ENCODE measurements at places on chromosomes 4 and X.

DNA sequence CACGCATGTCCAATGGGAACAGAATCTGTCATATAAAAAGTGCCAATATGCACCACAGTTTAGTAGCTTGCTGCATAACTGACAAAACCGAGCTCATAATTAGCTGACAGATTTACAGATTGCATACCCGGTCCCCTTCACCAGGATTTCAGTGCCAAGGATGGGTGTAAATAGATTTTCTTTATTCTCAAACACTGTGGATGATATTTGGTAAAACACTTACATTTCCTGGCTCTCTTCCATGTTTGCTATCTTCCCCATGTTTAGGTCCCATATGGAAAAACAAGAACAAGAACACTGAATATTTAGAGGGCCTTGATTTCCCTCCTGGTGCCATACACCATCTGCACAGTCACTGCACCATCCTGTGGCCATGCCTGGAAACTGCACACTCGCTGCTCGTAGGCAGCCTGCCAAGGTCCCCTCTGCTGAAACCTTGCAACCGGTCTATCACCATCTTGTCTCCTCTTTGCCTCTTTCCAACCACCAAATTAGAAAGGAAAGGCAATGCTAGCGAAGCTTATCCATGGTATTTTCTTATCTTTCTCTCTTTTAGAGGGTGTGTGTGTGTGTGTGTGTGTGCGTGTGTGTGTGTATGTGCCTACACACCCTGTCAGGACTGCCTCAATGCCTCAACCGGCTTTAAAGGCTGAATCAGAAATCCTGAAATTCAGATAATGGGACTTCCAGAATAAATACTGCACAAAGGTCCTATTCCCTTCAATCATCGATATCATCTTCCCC, 124.2 kb upstream of the MBNL3 start:
- DNase-seq, result no peak

DNA sequence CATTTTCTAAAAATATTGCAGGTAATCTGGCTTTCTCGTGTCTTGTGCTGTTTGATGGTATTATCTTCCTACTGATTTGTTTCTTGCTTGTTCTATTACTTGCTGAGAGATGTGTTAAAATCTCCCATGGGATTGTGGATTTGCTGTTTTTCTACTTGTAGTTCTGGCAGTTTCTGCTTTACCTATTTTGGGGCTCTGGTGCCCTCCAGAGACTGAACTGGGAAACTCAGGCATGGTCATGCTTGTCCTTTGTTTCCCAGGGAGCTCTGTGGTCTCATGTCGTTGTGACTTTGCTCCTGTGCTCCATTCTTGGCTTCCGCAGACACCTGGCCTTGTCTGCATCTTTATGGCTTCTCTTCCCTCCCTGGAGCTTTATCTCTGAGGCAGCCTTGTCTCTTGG, 39.5 kb downstream of the NSD2 start:
- DNase-seq, result no peak

- DNase-seq, result no peak
Observed at GRCh38 chr4:80431203-80431965, 95.9 kb downstream of the CFAP299 start.

DNA sequence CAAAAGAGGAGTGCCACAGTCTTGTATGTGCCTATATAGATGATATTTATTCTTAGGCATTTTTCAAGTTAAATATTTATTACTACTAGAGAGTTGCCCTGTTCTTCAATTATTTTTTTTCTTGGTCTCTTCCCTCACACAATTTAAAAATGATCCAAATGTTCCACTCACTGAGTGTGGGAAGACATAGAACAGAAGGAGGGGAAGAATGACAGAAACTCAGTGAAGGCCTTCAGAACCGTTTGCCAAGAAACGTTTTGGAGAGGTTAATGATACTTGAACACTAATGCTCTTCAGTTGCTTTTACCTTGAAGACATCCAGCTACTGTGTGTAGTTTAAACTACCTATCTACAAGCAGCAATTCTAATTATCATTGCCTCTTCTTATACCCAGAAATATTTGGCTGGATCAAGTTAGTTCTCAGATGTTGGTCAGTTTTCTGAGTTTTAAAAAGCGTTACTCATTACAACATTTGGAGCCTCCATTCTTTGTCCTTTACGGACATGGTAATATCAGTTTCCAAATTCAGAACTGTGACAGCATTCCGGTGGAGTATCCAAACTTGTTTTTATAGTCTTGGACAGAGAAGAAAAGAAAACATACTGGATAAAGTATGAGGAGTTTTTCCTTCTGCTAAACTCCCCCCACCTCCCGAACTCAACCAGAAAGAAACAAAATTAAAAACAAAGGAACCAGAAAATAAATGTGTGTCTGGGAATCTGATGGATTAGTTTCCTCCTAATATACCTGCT, 389.7 kb downstream of the SPRY1 start:
- no peak for DNase-seq

- DNase-seq, result no peak
Observed at GRCh38 chrX:16347968-16348670, 180.8 kb downstream of the MAGEB17 start.

- no peak for DNase-seq
Observed at GRCh38 chr4:10703766-10704429, 19.3 kb upstream of the CLNK start.

GRCh38 chr4:91447168-91447567, 856.6 kb upstream of the GRID2 start:
- no peak for DNase-seq

GRCh38 chrX:155148724-155149537, 67.3 kb upstream of the VBP1 start:
- no peak for DNase-seq

- no peak for DNase-seq
Observed at GRCh38 chrX:56853436-56853835, 124.4 kb downstream of the NBDY start.

DNA sequence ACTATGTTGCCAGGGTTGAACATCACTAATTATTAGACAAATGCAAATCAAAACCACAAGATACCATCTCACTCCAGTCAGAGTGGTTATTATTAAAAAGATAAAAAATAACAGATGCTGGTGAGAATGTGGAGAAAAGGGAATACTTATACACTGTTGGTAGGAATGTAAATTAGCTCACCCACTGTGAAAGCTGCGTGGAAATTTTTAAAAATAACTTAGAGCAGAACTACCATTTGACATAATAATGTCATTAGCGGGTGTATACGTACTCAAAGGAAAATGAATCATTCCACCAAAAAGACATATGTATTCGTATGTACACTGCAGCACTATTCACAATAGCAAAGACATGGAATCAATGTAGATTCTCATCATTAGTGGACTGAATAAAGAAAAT, 48.6 kb upstream of the UGT2A1 start:
- no peak for DNase-seq

- DNase-seq, result no peak
Observed at GRCh38 chr4:186958726-186959350, 235.2 kb upstream of the FAT1 start.

- DNase-seq, result no peak
Observed at GRCh38 chr4:111499706-111500105, 645.5 kb upstream of the FAM241A start.

GRCh38 chr4:36064117-36064516, 180.2 kb downstream of the ARAP2 start:
- no peak for DNase-seq

- no peak for DNase-seq
Observed at GRCh38 chrX:110440016-110440805, 81.6 kb downstream of the RTL9 start.

- no peak for DNase-seq
Observed at GRCh38 chr4:121183989-121184388, 19.9 kb upstream of the TNIP3 start.

DNA sequence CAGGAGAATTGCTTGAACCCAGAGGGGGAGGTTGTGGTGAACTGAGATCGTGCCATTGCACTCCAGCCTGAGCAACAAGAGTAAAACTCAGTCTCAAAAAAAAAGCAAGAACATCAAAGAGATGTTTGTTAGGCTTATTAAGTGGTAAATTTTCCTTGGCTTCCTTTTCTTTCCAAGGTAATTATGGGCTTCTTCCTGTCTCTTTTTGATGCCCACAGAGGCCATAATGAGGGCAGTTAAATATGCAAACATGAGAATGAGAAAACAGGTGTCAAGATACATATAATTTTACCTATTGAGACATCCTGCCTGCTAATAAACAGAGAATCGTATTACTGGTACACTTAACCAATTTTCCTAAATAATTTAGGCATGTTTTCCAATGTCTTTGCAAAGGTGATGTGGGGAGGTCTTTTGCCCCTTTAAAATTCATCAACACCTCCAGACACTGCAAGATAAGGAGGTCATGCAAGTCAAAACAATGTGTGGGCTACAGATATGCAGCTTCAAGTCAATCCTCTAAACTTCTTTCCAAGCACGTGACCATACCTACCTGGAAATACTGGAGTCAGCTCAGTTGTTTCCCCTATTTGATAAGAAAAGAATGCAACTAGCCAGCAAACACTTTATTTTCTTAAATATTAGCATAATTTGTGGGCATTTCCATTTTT, 2.7 kb downstream of the SLC39A8 start:
- DNase-seq, result no peak

- DNase-seq, result no peak
Observed at GRCh38 chr4:66489783-66490452, 819.6 kb upstream of the EPHA5 start.

DNA sequence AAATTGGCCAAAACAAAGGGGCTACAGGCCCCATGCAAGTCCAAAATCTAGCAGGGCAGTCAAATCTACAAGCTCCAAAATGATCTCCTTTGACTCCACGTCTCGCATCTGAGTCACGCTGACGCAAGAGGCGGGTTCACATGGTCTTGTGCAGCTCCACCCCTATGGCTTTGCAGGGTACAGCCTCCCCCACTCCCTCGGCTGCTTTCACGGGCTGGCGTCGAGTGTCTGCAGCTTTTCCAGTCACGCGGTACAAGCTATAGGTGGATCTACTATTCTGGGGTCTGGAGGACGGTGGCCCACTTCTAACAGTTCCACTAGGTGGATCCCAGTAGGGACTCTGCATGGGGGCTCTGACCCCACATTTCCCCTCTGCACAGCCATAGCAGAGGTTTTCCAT, 99.2 kb upstream of the KCNIP4 start:
- no peak for DNase-seq

GRCh38 chr4:22170353-22170752, 221.8 kb upstream of the KCNIP4 start:
- no peak for DNase-seq

GRCh38 chr4:154390324-154390723, 101.3 kb downstream of the DCHS2 start:
- DNase-seq, result no peak

GRCh38 chrX:71225009-71225408, 2.0 kb downstream of the GJB1 start:
- DNase-seq, result no peak

DNA sequence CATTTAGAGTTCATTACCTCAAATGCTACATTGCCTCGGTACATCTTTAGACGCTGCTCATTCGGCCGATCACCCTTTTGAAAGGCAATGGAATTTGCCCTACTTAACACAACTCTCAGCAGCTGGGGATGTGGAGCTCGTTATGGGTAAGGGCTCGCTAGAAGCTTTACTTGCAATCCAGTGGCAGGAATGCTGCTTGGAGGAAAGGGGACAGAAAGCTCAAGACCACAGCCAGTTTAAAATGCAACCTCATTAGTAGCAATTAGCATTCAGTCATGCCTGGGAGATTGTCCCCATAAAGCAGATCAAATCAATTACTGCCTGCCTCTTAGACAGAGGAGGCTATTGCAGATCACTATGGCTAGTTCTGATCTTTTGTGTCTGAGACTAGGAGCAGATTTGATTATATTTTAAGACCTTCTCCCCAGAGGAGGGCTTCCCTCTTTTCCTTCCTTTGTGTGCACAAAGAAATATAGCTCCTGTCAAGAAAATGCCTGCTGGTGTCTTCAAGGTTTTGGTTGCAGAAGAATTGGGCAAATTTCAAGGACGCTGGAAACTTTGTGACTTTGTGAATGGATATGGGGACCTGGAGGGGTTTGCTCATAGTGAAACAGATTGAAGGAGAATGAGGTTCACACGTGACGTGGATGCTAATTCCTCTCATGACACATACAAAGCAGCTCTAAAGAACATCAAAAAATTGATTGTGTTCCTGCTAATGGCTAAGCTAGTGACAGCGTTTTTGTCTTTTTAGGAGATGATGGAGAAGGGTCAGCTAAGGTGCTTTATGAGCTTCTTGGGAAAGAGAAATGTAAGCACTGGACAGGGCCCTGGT, 237.5 kb upstream of the GLRA2 start:
- no peak for DNase-seq

DNA sequence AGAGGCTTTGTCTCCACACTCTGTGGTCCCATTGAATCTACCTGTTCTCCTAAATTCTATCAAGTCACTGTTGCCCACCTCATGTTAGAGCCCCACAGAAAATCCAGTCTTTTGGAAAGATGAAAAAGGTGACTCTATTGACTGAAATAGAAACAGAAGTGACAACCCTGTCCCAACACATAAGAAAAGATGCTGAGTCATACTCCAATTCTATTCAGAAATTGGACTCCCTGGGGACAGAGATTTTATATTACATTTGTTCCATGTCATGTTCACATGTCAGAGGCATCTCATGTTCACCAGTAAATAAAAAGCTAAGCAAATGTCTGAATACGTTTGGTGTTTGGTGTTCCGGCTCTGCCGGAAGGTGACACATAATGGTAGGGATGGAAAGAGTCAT, 2.9 kb upstream of the GRPR start:
- no peak for DNase-seq

GRCh38 chr4:159280442-159281172, 177.7 kb downstream of the RAPGEF2 start:
- DNase-seq, result no peak

- DNase-seq, result no peak
Observed at GRCh38 chrX:48589482-48590162, 7.7 kb upstream of the WDR13 start.

DNA sequence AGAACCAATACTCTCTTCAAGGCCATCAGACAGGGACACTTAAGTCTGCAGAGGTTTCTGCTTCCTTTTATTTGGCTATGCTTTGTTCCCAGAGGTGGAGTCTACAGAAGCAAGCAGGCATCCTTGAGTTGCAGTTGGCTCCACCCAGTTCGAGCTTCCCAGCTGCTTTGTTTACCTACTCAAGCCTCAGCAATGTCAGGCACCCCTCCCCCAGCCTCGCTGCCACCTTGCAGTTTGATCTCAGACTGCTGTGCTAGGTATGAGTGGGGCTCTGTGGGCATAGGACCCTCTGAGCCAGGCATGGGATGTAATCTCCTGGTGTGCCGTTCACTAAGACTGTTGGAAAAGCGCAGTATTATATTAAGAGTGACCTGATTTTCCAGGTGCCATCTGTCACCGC, 12.6 kb upstream of the UGT2B15 start:
- no peak for DNase-seq

- DNase-seq, result no peak
Observed at GRCh38 chr4:7254736-7255487, 62.6 kb downstream of the SORCS2 start.

- no peak for DNase-seq
Observed at GRCh38 chrX:134368126-134368525, 91.8 kb upstream of the HPRT1 start.

- DNase-seq, result no peak
Observed at GRCh38 chr4:94349193-94349592, 6.6 kb upstream of the HPGDS start.

- DNase-seq, result no peak
Observed at GRCh38 chr4:76489686-76490161, 54.7 kb downstream of the SHROOM3 start.

Data from NCI-H2081 treated with DMSO at 0.1 percent for 48 hours (cell line).